ENCODE measurements at places on chromosomes 2 and 18.

GRCh38 chr2:25062511-25062917 is 20.6 kb downstream of the EFR3B start:
- no peak for DNase-seq

DNA sequence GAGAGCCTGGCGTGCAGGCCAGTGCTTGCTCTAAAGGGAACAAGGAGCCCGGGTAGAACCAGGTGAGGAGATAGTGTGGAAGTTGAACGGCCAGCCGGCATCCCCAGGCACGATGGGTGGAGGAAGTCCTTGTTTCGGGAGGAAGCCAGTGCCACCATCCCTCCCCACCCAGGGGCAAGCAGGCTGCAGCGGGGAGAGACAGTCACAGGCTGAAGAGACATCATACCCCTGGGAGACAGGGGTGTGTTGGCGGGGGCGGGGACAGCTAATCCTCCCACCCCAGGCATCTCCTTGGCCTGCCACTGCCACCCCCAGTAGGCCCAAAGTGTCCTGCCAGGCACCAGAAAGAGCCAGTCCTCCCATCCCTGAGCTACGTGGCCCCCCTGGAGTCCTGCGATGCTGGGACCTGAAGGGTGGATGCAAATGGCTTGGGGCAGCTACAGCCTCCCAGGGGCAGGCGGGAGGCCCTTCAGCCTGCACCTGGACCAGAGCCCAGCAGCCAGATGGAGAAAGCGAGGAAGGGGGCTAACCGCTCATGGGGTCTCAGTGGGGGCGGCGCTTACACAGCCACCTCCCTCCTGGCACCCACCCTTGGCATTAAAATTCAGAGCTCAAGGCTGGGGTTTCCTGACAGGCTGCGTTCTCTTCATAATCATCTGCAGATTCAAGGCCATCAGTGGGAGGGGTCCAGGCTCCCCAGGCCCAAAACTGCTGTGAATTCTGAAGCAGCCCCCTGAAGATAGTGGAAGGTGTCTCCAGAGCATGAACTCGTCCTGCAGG is 14.8 kb upstream of the GPR55 start:
- no peak for DNase-seq

- DNase-seq = no peak
Observed at GRCh38 chr2:221169724-221170123, 402.4 kb downstream of the EPHA4 start.

- DNase-seq = no peak
Observed at GRCh38 chr2:8426550-8426949, 255.3 kb upstream of the ID2 start.

DNA sequence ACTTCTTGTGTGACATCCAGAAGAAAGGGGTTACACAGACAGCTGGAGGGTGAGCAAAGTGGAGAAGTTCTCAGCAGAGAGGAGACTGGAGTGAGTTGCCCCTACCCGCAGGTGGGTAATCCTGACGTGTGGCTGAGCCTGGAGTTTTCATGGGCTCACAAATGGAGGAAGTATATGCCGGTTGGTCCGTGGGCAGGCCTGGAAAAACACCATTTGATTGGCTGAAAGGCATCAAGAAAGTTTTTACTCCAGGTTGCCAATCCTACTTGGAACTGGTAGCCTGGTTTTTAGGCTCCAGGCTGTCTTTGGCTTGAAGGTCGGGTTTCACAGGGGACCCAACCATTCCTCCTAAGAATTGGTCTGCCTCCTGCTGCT is 1177.4 kb upstream of the LRRTM1 start:
- no peak for DNase-seq

DNA sequence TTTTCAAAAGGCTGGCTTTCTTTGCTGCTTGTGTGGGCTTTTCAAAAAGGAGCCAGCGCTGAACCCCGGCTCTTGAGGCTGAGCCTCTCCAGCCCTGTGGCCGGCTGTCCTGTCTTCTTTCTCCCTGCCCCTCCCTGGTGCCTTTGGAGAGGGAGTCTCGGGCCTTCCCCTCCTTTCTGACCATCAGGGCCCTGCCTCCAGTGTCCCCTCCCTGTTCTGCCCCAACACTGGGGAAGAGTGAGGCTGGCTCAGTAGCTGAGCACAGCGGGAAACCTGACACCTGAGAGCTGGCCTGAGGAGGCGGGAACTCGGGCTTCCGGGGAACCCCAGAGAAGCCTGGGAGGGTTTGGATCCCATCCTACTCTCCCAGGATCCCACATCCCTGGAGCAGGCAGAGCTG is 232.1 kb downstream of the LOXHD1 start:
- DNase-seq = no peak

All from CD4-positive, alpha-beta T cell treated with Interleukin-21 for 1 hour (primary cell).